NCI-H774 (cell line): ENCODE measurements at places on chromosomes 13 and 19.

DNA sequence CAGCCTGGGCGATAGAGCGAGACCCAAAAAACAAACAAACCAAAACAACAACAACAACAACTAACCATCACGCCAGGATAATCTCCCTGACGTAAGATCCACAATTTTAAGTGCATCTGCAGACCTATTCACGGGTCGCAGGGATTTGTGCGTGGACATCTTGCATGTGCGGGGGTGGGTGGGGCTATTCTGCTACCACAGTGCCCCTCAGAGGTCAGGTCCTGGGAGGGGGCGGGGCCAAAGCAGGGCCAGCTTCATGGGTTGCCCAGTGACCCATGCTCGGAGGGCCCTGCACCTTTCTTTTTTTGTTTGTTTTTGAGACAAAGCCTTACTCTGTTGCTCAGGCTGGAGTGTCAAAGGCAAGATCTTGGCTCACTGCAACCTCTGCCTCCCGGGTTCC lies 2.6 kb upstream of the CDC42EP5 start:
- DNase-seq: no peak

DNA sequence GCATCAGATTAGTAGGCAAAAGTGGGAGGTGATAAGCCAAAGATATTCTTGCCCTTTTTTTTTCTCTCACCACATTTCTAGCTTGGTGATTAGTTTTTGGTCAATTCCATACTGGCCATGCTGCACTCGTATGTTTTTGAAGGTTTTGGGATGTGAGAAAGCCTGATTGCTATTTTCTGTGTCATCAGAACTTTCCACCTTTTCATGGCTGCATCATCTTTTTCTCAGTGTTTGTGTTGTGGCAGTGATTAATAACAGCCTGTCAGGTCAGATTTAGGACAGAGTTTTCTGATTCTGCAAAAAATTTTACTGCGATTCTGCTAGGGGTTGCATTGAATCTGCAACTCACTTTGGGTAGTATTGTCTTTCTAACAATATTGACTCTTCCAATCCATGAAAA lies 32.9 kb downstream of the PSG1 start:
- no peak for DNase-seq

DNA sequence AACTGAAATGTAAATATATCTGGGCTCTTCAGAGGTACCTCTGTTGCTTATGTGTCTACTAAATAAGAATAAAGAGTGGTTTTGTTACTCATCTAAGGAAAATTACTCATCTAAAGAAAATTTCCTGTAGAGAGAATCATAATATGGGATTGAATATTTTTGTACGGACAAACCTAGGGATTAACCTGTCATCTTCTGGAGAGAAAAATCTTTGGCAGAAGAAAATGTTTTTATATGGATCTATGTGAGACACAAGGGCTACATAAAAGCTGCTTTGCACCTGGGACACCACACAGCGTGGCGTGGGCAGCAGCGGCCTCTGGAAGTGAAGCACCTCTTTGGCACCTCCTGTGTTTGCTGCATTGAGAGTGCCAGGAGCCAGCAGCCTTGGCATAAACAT lies 242.9 kb upstream of the DACH1 start:
- no peak for DNase-seq

DNA sequence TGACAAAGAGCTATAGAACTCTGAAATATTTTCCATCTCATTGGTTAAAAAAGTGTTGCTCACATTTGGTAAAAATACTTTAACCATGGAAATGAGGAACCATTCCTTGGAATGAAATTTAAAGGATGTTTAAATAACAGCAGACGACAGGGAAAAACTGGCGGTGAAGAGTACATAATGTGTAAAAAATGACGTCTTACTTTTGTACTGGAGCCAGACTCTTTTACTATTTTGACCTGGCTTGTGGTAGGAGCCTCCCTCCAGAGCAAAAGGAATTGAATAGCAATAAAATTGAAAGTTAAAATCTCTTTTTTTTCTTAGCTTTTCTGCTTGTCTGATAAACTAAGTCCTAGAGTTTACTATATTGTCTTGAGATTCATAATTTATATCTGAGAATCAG lies 426.2 kb upstream of the KLHL1 start:
- no peak for DNase-seq

GRCh38 chr13:31468114-31468902 lies 268.5 kb downstream of the B3GLCT start:
- no peak for DNase-seq

- DNase-seq: no peak
Measured at GRCh38 chr13:26653310-26653709, 95.8 kb downstream of the WASF3 start.

- DNase-seq: no peak
Measured at GRCh38 chr19:28656644-28657043, 556.3 kb downstream of the UQCRFS1 start.

- no peak for DNase-seq
Measured at GRCh38 chr19:46537136-46538097, 41.8 kb upstream of the PNMA8B start.

DNA sequence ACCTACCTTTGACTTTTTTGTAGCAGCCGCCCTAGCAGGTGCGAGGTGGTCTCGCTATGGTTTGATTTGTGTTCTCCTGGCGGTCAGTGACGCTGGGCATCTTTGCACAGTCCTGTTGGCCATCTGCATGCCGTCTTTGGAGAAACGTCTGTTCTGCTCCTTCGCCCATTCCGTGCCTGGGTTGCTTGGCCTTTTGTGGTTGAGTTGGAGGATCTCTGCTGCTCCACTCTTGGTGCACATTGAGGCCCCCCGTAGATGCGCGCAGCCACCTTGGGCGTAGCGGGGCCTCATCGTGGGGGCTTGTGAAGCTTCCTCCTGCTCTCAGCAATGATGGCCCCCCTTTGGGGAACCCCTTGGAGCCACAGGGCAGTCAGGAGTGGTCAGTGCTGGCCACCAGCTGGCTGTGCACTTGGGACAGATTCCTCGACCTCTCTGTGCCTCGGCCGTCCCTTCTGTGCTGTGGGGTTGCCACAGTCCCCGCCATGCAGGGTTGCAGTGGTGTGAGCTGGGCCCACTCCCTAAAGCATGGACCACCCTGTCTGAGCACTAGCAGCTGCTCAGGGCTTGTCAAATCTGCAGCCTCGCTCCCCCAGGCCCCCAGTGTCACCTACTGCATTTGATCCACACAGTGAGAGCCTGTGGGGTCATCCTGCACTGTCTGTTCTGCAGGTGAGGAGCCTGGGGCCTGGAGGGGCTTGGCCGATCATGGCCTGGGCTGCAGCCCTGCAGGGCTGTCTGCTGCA lies 170.8 kb downstream of the KDM4B start:
- DNase-seq: no peak

GRCh38 chr19:41031916-41032315 lies 40.8 kb downstream of the CYP2B6 start:
- DNase-seq: no peak

DNA sequence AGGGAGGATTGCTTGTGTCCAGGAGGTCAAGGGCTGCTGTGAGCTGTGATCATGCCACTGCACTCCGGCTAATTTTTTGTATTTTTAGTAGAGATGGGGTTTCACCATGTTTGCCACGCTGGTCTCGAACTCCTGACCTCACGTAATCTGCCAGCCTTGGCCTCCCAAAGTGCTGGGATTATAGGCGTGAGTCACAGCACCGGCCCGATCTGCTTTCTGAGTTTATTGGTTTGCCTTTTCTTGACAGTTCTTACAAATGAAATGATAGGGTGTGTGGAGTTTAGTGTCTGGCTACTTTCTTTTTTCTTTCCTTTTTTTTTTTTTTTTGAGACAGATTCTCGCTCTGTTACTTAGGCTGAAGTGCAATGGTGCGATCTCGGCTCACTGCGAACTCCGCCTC lies 848 bp downstream of the C19orf44 start:
- DNase-seq: no peak

GRCh38 chr13:97353927-97354675 lies 79.9 kb upstream of the RAP2A start:
- no peak for DNase-seq

DNA sequence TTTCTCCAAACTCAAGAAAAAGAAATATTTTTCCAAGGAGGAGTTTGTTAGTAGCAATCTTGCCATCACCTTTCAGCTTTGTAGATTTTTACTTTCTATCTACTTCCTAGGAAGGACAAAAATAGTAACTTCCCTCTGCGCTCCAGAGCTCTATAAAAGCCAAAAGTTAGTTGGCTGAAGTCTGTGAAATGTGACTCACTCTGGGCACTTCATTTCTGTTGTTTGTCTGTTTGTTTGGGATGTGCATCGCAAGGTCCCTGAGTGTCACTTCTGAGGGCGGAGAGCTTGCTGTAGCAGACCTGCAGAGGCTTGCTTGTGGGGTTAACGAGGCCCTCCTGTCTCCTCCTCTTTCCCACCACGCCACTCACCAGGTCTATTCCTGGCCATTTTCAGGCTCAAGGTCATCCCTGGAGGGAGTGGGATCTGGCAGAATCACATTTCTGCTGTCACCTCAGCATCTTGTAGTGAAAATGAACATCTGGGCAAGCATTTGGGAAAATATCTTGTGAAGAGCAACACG lies 307.6 kb downstream of the GPC6 start:
- DNase-seq: no peak

DNA sequence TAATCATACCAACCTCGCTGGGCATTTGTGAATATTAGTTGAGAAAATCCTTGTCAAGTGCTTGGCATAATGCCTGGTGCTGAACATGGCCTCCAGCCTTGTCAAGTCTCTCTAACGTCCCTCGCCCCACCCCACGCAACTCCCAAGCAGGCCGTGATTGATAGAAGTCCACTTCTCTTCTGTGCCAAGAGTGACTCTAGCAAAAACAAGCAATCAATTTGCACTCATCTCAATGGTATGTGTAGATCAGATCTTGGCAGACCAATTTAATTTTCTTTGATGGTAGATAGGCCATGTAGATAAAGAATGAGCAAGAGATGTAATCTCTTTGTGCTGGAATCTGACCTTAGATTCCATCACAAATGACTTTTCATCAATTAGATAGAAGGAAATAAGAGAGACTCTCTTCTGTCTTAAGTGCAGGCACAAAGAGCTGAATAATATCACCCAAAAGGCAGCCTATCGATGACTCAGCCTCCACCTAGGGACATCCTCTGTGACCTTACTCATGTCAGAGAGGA lies 31.0 kb upstream of the KATNAL1 start:
- no peak for DNase-seq

GRCh38 chr19:18658366-18658855 lies 21.6 kb downstream of the KLHL26 start:
- no peak for DNase-seq

GRCh38 chr19:6499052-6499790 lies 2.9 kb downstream of the TUBB4A start:
- no peak for DNase-seq

DNA sequence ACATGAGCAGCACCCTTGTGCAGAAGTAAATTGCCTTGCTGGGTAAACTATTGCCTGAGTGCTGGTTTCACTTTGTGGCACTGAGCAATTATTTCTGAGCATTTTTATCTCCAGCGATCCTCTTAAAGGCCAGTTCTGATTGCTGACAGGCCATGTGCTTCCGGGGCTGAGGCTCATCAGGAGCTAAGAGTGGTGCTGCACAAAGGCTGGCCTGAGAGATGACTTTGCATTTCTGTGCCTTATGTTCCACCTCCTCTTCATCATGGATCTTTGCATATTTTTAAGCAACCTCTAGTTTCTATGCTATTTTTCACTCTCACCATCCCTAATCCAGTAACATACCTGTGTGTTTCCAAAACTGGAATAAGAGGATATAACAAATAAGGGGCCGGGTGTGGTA lies 17.6 kb upstream of the COG6 start:
- DNase-seq: no peak

- no peak for DNase-seq
Measured at GRCh38 chr13:31866099-31866498, 126.8 kb downstream of the RXFP2 start.

DNA sequence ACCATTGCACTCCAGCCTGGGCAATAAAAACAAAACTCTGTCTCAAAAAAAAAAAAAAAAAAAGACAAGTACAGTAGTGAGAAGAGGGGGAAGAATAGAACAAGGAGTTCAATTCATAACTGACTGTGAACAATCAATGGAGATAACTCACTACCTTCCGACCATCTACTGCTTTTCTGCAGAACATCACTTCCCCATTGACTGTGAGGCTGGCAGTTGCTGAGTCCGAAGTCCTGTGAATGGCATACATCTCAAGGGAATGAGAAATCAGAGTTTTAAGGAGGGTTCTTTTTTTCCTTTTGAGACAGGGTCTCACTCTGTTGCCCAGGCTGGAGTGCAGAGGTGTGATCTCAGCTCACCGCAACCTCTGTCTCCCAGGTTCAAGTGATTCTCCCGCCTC lies 11.2 kb downstream of the ZNF565 start:
- DNase-seq: no peak

GRCh38 chr13:112255550-112256120 lies 120.5 kb upstream of the SPACA7 start:
- no peak for DNase-seq

- no peak for DNase-seq
Measured at GRCh38 chr13:21055016-21055415, 6.4 kb downstream of the LATS2 start.

DNA sequence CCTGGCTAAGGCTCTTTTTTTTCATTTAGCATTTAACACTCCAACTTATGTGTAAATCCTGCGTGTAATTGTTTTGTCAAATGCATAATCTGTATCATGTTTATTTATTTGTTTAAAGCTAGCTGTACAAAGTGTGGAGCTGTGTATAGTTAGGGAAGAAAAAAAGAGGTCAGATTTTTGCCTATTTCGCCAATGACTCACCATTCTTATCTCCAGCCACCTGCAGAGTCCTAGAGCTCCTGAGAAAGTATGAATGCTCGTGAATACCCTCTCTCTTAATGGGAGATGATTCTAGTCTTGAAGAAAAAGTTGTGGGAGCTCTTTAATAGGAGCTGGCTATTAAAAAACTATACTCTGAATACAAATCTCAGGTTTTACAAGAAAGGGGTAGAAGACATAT lies 778.8 kb upstream of the SLITRK5 start:
- no peak for DNase-seq

- DNase-seq: no peak
Measured at GRCh38 chr13:34842466-34842865, 99.6 kb upstream of the NBEA start.

GRCh38 chr13:44573790-44574465 lies 2.2 kb downstream of the TSC22D1 start:
- no peak for DNase-seq

GRCh38 chr13:52112591-52112990 lies 16.3 kb downstream of the NEK5 start:
- no peak for DNase-seq
